ENCODE measurements at places on chromosomes 1 and 21.

GRCh38 chr1:17081439-17081838 lies 27.6 kb upstream of the SDHB start:
- no peak for DNase-seq

DNA sequence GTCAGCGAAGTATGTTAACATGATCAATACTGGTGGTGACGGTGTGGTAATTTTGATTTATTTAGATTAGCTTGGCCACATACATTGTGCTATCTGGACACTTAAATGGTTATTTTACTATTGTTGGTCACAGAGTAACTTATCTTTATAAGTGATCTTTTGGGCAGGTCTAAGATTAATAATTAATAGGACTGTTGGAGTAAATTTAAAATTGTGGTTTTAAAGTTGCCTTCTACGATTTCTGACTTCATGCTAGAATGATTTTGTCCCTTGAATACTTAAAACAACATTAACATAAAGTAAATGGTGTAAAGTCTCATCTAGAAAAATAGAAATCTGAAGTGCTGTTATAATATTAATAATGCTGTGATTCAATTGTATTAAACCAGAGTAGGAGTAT lies 14.7 kb downstream of the SRRM1 start:
- DNase-seq = no peak

DNA sequence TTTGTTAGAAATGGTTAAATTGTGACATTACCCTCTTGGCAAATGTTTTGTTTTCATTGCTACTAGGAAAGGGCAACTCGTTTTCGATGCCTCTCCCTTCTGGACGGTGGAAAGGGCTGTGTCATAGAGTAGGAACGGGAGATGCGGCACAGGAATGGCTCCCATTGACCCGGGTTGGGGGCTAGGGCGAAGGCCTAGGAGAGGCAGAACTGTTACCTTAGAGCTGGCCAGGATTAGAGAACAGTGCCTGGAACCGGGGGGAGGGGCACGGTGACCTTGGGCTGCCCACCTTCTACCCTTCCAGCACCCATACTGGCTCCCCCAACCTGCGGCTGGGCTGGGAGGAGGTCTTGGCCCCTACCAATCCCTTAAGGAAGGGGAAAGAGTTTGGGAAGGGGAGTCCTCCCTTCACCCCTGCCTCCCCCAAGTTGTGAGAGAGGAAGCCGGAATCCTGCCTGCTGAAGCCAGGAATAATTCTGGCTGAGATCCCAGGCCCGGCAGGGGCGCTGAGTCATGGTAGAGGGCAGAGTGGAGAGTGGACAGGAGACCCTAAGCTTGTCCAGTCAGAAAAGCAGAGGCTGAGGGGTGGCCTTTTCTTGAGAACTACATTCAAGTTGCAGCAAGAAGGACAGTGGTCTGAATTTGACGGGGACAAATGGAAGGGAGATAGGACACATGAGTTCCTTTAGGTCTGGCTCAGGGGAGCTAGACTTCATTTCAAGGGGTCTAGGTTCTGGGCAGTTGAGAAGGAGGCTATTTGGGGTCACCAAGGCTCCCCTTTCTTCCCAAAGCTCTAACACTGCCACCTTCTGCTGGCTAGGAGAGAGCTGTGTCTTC lies 8.2 kb downstream of the LMNA start:
- DNase-seq = no peak

DNA sequence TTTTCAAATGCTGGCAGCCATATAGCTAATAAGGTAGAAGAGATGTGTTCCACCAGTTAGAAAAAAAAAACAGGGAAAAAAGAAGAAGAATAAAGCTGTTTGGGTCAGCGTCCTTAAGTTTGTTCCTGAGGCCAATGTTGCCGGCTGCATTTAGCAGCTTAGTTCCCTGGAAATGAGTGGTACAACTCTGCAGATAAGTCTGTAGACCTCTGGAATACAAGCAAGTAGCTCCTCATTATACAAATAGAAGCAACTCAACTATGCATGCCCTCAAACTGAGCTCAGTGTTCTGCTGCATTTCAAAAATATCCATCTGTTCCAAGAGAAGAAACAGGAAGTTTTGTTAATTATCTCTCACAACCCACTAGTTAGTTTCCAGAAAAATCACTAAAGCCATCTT lies 181.2 kb upstream of the PKN2 start:
- DNase-seq = no peak

DNA sequence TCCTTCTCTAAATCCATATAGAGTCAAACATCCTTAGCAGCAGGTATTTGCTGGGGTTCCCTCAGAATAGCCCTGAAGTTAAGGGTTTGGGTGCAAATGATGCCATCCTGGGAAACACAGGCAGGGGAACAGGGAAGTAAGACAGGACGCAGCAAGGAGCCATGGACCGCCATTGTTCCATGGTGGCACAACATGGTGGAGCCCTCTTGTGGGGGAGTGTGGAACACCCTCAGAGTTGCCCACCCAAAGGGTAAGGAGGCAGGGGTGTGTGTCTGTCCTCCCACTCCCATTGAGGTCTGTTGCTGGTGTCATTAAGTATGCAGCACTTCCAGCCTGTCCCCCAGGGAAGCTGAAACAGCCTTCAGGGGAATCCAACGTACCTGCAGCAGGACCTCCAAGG lies 20.4 kb upstream of the RCAN1 start:
- DNase-seq = no peak

DNA sequence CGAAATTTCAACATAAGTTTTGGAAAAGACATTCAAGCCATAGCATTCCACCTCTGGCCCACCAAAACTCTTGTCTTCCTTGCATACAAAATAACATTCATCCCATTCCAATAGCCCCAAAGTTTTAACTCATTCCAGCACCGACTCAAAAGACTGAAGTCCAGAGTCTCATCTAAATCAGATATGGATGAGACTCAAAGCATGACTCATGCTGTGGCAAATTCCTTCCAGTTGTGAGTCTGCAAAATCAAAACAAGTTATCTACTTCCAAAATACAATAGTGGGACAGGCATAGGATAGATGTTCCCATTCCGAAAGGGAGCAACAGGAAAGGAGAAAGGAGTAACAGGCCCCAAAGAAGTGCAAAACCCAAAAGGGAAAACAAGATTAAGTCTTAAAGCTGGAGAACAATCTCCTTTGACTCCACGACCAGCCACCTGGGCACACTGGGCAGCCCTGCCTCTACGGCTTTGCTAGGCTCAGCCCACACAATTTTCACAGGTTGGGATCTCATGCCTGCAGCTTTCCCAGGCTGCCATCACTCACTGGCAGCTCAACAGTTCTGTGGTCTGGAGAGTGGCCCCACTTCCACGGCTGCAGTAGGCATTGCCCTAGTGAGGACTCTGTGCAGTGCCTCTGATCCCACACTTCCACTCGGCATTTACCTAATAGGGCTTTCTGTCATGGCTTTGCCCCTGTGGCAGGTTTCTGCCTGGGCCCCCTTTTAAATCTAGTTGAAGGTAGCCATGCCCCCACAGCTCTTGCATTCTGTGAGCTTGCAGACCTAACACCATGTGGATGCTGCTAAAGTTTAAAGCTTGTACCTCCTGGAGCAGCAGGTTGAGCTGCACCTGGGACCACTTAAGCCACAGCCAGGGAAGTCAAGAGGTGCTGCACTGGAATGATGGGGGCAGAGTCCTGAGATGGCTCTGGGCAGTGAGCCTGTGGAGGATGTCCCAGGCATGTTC lies 51.0 kb downstream of the RUNX3 start:
- peak; percentile 10 for DNase-seq

DNA sequence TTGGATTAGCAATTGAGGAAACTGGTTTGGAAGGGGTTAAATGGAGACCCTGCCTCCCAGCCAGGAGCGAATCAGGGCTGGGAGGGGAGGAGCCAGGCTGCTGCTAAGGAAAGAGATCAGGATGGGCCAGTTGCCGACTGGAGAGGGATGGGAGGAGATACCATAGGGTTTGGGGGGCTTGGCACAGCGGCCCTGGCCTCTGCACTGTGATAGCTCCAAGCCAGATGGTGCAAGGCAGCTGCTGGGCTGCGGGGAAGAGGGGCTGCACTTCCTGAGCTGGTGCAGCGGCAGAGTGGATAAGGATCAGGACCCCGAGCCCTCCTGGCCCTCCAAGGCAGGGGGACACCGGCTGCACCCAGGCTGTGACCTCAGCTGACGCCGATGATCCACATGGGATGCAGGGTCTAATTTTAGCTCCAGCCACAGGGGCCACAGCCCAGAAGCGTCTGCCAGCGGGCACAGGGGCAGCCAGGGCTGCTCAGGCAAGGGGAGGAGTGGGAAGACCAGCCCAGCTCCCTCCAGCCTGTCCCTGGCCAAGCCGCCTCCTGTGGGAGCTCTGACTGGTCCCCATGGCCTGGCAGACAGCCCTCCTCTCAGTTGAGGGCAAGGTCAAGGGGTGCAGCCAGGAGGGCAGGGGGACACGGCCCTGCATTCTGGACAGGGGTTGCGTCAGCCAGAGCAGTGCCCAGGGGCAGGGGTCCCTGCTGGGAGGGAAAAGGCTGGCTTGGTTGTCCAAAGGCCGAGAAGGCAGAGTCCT lies at the start of gene EXTL1:
Gene EXTL1 (plus strand): TSS at position 129 of the 757 bp plus-strand sequence. CDS start 872 bp downstream, outside the sequence.
- DNase-seq = no peak

DNA sequence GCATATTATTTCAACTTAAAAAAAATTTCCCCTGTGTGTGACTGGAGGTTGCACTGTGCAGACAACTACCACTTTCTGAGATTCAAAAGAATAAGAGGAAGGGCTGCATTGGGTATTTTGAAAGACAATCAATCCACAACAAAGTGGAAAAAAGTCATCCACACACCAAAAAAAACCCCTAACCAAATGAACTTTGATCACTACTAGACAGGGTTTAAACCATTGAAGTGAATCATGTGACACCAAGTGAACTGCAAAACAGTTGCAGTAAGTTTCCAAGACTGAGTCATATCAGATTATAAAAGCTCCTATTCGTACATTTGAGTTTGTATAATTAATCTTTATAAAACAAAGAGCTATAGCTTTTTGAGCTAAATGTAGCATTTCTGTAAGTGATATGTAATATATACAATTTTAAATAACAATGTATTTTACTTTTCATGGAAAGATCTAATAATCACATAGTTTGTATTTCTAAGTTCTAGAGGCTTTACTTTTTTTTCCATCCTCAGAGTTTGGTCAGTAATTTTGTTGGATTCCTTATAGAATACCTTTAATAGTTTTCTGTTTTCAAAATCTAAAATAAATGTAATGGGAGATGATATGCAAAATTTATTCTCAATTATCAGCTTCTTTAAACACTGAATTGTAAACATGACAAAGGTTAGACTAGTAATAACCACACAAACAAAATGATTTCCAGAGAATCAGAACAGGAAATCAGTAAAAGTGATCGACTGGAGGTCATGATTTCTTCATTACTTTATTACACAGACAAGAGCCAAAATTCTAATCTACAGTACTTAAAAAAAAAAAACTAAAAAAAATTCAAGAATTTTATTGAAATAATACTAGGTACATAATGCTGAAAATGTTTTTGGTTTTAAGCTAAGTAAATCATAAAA lies 50.5 kb upstream of the GFI1 start:
- DNase-seq = no peak

DNA sequence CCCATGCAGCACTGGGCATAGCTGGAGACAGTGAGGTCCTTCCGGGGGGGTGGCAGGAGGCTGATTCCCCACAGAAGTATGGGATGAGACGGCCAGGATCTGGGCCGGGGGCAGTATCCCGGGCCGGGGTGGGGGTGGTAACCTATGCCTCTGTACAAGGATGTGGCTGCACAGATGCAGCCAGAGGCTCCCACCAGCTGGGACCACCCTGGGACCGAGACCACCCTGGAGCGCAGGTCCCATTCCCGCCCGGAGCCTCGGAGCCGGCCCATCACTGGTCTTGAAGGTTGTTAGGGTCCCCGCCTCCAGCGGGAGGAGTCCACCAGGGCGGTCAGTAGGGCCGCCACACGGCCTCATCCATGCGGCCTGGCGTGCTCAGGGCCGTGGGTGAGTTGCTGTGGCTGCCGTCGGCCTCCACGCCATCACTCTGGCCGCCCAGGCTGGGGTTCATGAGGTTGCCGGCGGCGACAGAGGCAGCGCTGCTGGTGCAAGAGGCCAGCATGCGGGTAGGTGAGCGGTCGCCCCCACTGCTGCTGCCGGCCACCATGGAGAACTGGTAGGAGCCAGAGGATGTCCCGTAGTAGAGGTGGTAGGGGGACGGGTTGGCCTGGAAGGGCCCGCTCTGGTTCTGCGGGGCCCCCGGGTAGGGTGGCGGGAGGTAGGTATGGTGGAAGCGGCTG lies 28.1 kb downstream of the RUNX3 start:
- DNase-seq = peak; percentile 16

DNA sequence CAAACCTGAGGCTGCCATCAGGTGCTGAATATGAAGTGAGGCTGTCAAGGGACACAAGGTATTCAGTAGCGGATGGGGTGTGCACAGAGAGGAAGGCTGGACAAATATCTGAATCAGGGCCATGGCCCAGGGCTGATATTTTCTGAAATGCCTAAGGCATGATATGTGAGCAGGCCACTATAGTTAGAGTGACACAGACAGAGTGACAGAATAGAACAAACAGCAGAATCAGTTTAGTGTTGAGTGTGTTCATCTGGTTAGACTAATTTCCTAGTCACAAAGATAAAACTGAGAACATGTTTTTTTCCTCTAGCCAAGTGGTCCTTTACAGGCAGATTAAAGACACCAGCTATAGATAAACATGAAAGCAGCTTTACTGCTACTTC lies 3.9 kb downstream of the OVAAL start:
- no peak for DNase-seq

DNA sequence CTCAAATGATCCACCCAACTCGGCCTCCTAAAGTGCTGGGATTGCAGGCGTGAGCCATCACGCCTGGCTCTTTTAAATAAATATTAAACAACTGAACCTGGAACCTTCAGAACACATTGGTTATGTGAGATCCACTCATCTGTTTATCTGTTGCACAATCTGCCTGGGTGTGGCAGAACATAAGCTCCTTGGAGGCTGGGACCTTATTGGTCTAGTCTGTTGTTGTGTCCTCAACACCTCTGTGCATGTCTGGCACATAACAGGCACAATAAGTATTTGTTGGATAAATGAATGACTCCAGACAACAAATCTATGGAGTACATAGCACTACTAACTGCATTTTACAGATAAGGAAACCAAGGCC lies 4.1 kb upstream of the NBL1 start:
- DNase-seq = no peak

GRCh38 chr1:38076038-38076437 lies 29.4 kb upstream of the POU3F1 start:
- peak; percentile 20 for DNase-seq

- no peak for DNase-seq
Measured at GRCh38 chr1:154361357-154361756, 36.0 kb downstream of the ATP8B2 start.

DNA sequence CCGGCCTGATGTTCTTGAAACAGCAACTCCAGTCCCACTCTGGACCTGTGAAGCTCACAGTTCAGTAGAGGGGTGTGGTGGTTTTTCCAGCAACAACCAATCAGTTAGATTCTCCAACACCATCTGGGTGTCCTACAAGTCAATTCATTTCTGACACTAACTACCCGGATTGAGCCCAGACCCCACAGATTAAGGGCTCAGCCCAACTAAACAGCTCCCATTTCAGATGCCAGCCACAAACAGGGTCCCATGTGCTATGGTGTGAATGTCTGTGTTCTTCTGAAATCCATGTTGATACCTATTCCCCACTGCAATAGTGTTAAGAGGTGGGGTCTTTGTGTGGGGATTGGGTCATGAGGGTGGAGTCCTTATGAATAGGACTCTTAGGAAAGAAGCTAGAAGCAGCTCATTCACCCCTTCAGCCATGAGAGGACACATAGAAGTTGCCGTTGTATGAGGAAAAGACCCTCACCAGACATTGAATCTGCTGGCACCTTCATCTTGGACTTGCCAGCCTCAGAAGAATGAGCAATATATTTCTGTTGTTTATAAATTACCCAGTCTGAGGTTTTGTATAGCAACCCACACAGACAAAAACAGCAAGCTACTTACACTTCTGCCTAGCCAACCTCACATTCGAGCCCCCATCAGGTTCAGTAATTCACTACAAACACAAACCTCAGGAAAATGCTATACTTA lies 53.6 kb downstream of the IRF2BP2 start:
- no peak for DNase-seq

Measured in activated CD4-positive, alpha-beta memory T cell treated with anti-CD3 and anti-CD28 coated beads, Interleukin-2, amount 10 ng/mL, durations not matched to agents 7 days and 5 days (primary cell).